Fibroblast of skin of left quadriceps (primary cell): ENCODE measurements at places on chromosomes 6 and 20.

DNA sequence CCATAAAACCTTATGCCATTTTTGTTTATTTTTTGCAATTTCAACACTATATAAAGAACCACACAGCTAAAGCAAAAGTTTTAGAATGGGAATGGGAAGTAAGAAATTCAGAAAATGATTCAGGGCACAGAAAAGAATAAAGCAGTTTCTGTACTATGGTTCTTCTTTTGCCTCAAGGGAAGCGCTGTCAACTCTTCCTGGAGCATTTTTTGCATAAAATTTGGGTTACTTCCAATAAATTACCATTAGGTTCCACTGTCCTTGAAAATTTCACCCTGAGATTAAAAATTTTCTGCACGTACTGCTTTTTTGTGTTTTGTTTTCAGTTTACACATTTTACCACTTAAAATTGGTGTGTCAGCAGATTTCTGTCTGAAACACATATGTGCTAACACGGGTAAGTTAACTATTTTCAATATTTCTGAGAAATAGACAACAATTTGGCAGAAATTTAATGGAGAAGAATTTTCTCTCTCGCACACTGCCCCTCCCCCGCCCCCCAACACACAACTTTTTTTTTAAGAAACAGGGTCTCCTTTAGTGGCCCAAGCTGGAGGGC is 79.6 kb downstream of the ADAT2 start:
- no peak for DNase-seq

GRCh38 chr6:1081551-1082284 is 230.2 kb upstream of the FOXQ1 start:
- peak; percentile 82 for DNase-seq

- no peak for DNase-seq
Observed at GRCh38 chr6:139248911-139249310, 42.9 kb downstream of the TXLNB start.

- peak; percentile 26 for DNase-seq
Observed at GRCh38 chr6:138545621-138545980, 46.3 kb upstream of the NHSL1 start.

DNA sequence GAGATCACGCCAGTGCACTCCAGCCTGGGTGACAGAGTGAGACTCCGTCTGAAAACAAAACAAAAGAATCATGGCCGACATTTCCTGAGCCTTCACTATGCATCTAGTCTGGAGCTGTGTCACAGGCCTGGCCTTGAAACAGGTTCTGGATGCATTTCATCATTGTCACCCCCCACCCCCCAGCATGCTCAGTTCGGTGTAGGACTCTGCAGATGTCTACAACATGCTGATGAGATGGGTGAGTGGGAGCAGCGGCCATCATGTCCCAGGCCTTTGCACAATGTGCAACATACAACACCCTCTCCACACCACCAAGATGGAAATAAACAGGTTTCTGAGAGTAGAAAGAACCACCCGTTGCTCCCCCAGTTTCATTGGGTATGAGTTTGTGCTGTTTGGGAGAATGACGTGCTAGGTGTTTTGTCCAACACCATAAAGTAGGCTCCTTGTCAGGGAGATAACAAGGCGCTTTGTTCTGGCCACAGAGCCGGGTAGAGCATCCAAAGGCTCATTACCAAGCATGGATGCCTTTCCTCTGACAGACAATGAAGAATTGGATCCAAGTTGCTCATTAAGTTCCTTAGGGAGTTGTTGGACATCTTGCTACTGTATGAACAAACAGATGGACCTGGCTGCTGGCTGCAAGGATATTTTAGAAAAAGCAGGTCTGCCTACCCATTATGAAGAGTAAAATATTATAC is 22.1 kb downstream of the SNHG17 start:
- no peak for DNase-seq

GRCh38 chr6:156689656-156690055 is 87.5 kb upstream of the ARID1B start:
- DNase-seq = no peak

DNA sequence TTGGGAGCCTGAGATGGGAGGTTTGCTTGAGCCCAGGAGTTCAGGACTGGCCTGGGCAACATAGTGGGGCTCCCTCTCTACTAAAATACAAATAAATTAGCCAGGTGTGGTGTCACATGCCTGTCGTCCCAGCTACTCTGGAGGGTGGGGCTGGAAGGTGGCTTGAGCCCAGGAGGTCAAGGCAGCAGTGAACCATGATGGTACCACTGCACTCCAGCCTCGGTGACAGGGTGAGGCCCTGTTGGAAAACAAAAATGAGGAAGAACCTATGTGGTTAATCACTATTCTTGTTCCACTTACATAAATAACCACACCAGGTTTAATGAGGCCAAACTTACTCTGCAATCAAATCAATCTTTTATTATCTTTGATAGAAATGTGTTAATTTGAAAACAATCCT is 5.4 kb downstream of the PPDPF start:
- no peak for DNase-seq

DNA sequence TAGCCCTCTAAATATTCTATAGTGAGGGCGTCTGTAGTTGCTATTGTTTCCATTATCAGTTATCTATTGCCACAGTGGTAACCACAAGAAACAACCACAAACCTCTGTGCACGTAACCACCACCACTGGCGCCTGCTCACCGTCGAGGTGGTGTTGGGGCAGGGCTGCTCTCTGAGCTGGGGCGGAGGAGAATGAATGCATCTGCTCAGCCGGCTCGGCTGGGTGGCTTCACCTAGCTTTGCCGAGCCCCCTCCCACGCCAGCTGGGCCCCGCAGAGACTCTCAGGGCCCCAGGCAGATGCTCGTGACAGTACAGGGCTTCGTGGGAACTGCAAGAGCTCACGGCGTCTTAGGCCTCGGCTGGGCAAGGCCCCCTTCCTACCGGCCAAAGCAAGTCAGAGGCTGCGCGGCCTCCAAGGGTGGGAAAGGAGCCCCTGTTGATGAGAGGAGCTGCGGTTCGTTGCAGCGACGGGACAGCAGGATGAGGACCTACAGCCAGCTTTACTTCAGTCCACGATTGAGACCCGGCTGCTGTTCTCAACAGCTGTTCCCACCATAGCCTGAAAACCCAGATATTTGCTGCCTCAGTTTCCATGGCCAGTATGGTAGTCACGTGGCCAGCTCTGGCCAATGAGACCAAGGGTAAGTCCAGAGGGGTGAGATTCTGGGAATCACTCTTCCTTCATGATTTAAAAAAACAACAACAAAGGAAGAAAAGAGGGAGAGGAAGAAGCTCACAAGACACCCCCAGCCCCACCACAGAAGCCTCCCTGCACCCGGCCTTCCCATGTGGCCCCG is 120.2 kb upstream of the AFDN start:
- no peak for DNase-seq

DNA sequence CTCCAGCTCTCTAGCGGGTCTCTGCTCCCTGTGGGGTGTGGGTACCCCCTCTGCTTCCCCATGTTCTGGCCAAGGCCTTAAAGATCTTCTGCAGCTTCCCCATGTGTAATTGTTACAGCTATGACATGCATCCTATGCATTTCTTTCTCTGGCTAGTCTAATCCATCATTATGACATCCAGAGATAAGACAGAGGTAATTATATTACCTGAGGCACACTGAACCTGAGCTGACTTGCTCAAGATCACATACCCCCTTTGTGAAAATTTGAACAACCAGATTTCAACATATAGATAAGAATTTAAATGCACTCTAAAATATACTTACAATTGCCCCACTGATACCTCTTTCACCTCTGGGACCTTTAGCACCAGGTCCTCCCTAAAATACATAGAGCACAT is 102.4 kb downstream of the COL12A1 start:
- no peak for DNase-seq

- DNase-seq = no peak
Observed at GRCh38 chr6:105382958-105383357, 19.9 kb downstream of the PREP start.

- peak; percentile 67 for DNase-seq
Observed at GRCh38 chr6:4059115-4059777, 19.7 kb downstream of the FAM217A start.

- DNase-seq = peak; percentile 64
Observed at GRCh38 chr6:113015249-113015648, 668.1 kb downstream of the RFPL4B start.

GRCh38 chr6:67952948-67953347 is 682.1 kb upstream of the ADGRB3 start:
- no peak for DNase-seq

GRCh38 chr20:62595491-62595890 is 46.8 kb upstream of the SLCO4A1 start:
- DNase-seq = no peak

DNA sequence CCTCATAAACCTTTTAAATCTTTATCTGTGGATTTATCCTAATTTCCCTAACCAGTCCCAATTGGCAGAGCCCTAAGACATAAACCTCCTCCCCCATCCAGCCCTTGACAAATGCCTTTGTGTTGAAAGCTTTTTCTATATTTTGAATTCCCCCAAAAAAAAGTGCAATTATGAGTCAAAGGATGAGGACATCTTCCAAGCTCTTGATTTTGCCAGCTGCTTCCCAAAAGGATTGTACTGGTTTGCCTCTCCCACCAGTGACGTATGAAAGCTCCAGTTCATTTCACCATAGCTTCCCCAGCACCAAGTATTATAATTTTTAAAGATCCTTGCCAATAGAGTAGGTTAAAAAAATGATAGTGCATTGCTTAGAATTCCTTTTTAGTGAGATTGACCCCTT is 38.9 kb downstream of the SIRPA start:
- DNase-seq = peak; percentile 52

GRCh38 chr6:86856937-86857563 is 80.3 kb upstream of the HTR1E start:
- DNase-seq = no peak

DNA sequence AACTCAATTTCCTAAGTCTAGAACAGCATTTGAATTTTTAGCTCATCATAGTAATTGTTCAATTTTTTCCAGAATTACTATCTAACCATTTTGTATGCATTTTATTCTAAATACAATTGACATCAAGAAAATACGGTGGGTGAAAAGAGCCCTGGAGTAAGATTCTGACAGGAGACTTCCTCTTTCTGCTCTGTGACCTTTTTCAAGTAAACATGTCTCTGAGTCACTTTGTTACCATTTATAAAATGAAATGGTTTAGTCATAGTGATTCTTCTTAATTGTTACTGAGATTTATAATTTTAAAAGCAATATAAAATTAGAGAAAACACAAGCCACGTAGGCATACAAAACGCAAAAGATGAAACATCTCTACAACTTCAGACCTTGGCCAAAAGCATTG is 80.2 kb downstream of the PLCB1 start:
- no peak for DNase-seq

- DNase-seq = no peak
Observed at GRCh38 chr6:139679516-139680179, 305.2 kb upstream of the CITED2 start.

GRCh38 chr6:168362276-168362990 is 42.9 kb upstream of the DACT2 start:
- DNase-seq = no peak

DNA sequence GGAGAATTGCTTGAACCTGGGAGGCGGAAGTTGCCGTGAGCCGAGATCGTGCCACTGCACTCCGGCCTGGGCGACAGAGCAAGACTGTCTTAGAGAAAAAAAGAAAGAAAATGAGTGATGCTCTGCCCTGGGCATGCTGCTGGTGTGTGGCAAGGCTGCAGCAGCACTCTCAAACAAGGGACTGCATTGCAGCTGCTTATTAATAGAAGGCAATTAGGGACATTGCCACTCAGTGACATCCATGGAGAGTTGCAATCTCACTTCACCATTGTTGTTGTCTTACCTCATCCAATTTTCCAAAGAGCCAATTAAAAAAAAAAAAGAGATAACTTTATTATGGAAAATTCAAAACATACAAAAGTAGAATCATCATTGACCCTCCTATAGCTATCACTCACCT is 131.1 kb downstream of the LRRC1 start:
- no peak for DNase-seq

GRCh38 chr6:72367439-72367838 is 254.4 kb upstream of the KCNQ5 start:
- DNase-seq = no peak

- no peak for DNase-seq
Observed at GRCh38 chr6:26164120-26164505, 76.9 kb downstream of the HFE start.

- DNase-seq = no peak
Observed at GRCh38 chr6:88680654-88681053, 282.8 kb downstream of the RNGTT start.
